ENCODE measurements at places on chromosomes 3 and 15.

DNA sequence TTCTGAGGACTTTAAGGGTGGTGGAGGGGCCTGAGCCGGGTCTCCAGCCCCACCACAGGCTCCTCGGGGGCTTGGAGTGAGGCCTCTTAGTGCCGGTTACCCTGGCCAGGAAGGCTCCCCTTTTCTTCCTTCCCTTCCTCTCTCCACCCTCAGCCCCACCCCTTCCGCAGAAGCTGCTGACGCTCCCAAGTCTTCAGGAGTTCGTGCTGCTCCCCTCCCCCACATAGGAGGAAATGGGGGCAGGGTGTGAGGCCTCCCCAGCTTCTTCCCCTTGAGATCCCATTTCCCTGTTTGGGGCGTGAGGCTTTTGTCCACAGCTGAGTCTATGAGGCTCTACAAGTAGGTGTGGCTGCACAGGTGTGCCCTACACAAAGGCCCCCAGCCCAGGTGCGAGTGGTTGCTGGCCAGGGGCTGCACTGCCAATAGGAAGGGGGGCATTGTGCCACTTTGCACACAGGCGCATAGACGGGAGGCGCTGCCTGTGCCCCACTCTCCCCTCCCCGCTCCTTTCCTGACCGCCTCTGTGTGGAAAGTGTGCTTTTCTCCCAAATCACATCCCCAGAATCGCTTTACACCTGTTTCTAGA is 915 bp upstream of the CALML4 start:
- DNase-seq = no peak

DNA sequence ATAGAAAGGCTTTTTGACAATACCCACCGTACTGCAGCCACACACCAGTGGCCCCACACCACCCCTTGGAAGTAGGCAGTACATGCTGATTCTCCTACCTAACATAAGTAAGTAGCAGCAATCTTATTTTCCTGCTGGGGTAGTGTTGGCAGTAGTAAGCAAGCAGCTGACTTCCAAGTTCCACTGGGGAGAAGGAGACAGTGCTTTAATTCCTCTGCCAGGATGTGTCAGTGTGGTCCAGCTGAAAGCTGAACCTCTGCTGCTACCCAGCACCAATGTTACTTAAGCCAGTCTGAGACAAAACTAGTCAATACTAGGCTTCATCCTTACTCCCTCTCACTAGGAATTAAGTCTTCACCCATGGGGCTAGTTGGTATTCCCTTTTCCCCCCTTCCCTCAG is 74.7 kb downstream of the DZIP3 start:
- DNase-seq = no peak

- no peak for DNase-seq
Observed at GRCh38 chr15:60074181-60074885, 70.2 kb downstream of the FOXB1 start.

GRCh38 chr3:10930666-10931040 is 61.9 kb upstream of the SLC6A1 start:
- no peak for DNase-seq

- DNase-seq = no peak
Observed at GRCh38 chr3:64673159-64673715, 14.6 kb downstream of the ADAMTS9 start.

- DNase-seq = no peak
Observed at GRCh38 chr15:100986158-100986896, 67.2 kb downstream of the LRRK1 start.

DNA sequence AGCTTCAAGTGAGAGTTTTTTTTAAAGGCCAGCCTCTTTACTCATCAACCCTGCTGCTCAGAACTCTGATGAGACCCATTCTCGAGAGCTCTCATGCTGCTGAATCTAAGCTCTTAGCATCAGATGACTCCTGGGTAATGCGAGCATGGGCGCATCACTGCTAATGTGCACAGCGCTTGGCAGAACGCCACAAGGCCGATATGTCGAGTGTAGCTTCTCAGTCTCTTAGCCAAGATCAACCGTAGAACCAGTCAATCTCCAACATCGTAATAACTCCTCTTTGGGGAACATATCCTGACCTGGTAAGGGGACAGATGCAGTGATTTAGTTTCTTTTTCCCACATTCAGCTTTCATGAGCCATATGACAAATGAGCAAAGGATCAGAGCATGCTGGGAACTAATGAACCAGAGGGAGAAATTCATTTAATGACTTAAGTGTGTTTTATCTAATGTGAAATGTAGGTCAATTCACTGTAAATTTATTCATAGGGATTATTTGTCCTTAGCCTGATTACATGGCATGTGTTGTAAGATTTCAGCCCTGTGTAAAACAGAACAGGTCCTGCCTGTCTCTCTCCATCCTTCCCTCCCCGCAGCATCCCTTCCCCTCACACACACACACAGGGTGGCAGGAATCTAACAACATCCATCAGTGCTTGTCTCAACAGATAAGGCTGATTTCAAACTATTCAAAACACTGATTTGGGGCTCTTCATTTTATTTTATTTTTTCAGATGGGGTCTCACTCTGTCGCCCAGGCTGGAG is 195.4 kb upstream of the C2CD4B start:
- no peak for DNase-seq

DNA sequence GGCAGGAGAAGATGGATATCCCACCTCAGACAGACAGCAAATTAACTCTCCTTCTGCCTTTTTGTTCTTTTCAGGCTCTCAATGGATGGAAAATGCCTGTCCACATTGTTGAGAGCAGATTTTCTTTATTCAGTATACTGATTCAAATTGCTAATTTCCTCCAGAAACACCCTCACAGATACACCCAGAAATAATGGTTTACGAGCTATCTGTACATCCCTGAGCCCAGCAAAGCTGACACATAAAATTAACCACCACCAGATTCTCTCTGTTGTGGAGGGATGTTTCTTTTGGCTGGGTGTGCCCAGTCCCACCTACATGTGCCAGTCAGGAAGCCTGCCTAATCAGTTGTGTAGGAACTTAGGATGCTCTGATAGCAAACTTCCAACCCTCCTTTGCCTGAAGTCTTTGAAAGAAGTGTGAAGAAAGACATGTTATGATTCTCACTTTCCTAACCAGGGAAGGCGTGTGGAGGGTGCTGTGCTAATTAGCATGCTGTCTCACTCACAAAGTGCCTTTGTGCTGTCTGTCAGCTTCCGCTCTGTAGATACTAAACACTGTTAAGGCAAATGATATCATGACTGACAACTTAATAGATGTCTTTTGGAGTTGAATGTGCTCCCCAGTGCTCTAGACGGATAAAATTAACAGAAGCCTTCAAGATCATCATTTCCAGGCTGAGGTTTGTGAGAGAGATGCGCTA is 208.5 kb downstream of the CLSTN2 start:
- no peak for DNase-seq

DNA sequence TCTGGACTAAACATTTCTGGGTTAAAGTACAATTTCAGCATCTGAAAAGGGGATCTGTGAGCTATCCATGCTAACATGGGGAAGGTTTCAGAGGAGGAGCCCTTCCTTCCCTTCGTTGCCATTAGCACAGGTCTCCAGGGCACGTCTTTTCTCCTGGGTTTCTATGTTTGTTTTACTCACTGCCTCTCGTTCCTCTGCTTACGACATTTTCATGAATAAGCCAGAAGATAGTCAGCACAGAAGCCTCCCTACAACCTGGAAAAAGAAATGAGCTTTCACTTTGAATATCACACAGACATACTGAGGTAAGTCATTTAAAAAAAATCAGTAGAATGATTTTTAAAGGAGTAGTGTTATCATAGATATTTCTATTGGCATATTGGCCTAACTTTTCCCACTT is 117.2 kb upstream of the KCNMB2 start:
- no peak for DNase-seq

GRCh38 chr15:92438471-92438870 is 44.8 kb downstream of the ST8SIA2 start:
- no peak for DNase-seq

DNA sequence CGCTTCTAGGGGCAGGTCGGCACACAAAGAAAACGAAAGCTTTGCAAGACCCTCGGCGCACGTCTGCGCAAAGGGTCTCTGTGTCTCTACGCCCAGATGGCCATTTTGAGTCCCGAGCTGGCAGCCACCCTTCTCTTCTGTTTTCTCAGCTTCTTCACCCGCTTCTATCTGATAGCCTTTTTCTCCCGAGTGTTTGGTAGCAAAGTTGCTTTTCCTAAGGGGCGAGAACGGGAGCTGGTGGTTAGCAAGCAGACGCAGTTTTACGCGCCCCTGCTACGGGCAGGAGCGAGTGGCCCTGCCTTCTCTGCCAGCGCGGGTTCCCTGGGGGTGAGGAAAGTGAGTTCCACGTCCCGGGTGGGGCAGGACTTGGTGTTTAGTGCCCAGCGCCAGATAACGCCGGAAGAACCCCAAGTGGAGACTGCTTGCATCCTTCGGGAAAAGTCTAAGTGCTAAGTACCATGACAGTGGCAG is 2.9 kb upstream of the MKRN2 start:
- no peak for DNase-seq

DNA sequence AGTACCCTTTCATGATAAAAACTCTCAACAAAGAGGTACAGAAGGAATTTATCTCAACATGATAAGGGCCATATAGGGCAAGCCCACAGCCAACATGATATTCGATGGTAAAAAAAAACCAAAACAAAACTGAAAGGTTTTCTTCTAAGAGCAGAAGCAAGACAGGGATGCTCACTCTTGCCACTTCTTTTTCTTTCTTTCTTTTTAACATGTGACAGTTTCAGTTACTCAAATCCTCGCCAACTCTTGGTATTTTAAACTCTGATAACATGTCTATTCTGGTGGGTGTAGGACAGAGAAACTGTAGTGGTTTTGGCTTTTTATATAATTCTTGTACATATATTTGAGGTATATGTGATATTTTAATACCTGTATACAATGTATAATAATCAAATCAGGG is 74.0 kb upstream of the NMNAT3 start:
- DNase-seq = no peak

DNA sequence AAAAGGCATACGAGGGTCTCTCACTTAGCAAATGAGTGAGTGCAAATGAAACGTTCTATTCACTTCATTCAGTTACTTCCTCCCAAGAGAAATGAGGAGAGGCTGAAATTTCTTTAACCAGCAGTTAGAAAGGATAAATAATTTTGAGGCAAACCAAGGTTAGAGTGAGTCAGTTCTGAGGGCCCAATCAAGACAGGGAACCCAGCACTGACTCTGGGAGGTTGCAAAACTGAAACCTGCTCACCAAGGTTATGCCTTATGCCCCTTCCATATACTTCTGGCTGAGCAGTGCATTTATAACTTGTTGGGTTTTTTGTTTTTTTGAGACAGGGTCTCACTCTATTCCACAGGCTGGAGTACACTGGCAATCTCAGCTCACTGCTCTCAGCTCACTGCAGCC is 4.5 kb upstream of the RPSA start:
- no peak for DNase-seq

- DNase-seq = no peak
Observed at GRCh38 chr15:65971741-65971995, 102.4 kb downstream of the RAB11A start.

- no peak for DNase-seq
Observed at GRCh38 chr3:187718802-187719201, 16.4 kb upstream of the RTP2 start.

DNA sequence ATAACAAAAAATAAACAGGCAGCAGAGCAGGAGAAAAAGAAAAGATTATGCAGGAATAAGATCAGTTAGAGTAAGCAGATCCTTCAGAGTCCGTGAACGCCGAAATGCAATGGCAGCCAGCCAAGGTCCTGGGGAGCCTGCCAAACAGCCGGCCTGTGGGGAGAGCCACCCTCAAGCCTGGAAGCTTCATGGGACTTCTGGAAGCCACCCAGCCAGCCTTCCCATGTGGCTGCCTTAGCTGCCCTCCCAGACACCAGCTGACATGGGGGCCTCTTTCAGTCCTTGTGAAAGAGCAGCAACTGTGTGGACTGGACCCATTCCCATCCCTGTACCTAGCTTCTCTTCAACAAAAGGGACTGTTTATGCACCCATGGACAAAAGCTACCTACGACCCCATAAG is 64.9 kb upstream of the RAD18 start:
- DNase-seq = no peak

GRCh38 chr15:32119694-32120330 is 89.5 kb downstream of the CHRNA7 start:
- DNase-seq = no peak

GRCh38 chr3:97979610-97980009 is 7.4 kb upstream of the RIOX2 start:
- no peak for DNase-seq

DNA sequence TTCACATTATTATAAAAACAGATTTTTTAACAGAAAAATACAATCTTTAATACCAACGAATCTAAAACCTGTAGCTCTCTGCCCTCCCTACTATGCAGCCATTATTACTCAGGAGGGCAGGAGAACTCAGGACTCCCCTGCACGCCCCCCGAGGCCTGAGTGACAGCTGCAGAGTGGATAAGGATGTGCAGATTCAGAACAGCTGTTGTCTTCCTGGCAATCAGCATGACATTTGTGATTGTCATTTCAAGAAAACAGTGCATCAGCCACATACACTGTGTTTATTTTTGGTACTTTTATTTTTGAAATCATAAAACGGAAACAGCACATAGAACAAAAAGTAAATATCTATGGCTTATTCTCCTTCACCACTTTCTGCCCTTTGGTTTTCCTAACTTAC is 450.8 kb downstream of the OCA2 start:
- no peak for DNase-seq

DNA sequence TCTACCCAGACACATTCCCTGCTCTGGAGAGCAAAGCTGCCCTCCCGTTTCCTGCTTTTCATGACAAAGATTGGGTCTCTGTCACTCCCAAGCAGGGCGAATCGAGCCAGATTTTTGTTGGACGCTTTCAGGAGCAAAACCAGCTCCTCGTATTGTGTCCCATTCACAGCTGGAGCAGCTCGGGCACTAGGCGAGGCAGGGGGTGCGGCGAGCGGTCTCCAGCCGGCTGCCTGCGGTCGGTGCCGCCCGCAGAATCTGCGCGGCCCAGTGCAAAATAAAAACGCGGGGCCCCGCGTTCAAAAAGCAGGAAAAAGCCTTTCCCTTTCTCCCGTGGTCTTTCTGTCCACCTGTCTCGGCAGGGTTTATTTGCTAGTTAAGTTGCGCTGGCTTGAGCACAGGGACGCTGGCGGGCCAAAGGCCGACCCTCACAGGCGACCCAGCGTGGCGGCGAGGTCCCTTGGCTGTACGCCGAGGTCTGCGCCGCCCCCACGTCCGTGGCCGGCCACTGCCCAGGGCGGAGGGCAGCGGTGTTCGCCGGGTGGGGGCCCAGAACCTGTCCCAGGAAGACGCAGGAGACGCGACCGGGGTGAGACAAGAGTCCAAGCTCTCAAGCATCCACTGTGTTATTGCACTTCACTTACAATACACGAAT is 71.2 kb downstream of the CYP19A1 start:
- no peak for DNase-seq

DNA sequence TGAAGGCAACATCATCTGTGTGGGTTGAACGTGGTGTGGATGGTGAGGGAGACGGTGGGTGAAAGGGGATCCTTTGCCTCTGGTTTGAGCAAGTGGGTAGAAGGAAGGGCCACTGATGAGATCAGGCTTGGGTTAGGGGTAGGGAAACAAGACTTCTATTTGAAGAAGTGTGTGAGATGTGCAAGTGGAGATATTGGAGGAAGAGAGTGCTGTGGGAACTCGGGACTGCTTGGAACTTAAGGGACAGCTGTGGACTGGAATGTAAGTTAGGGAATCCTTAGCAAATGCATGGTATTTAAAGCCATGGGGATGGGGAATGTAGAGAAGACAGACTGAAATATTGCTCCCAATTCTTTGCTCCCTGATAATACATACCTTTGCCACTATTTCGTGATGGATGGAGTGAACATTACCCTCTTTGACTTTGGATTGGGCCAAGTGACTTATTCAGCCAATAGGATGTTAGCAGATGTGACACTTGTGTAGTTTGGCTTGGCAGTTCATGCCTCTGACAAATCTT is 30.2 kb upstream of the AMOTL2 start:
- DNase-seq = no peak

- DNase-seq = no peak
Observed at GRCh38 chr15:33279613-33280205, 31.1 kb upstream of the RYR3 start.
